ENCODE measurements at places on chromosomes 13 and 19.

DNA sequence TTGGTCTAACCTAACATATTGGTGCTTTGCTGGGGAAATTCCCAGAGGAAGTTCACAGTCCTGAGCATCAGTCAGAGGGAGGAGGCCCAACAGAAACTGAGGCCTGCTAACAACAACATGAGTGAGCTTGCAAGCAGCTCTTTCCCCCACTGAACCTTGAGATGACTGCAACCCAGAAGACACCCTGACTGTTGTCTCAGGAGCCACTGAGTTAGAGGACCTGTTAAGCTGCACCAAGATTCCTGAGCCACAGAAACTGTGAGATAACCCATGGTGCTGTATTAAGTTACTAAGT, 193.2 kb upstream of the UBL3 start:
- DNase-seq: no peak

DNA sequence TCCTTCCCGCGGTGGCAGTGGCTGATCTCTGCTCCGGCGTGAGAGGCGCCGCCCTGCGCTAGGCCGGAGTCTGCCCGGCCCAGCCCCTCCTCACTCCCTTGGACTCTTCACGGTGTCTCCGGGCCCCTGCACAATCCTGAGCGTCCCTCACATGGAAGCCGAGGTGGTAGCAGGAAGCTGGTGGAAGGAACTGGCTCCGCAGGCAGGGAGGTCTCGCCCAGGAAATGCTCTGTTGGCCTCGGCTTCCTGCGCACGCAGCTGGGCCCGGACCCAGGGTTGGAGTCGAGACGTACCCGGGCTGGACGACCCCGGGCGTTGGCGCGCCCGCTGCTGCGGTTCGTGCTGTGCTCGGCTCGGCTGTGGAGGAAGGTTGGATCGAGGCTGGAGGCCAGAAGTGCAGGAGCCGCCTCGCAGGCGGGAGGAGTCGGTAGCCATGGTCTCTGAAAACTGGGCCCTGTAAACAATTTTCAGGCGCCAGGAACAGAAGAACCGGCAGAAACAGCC, 46.3 kb downstream of the ZNF724 start:
- peak; percentile 40 for DNase-seq

DNA sequence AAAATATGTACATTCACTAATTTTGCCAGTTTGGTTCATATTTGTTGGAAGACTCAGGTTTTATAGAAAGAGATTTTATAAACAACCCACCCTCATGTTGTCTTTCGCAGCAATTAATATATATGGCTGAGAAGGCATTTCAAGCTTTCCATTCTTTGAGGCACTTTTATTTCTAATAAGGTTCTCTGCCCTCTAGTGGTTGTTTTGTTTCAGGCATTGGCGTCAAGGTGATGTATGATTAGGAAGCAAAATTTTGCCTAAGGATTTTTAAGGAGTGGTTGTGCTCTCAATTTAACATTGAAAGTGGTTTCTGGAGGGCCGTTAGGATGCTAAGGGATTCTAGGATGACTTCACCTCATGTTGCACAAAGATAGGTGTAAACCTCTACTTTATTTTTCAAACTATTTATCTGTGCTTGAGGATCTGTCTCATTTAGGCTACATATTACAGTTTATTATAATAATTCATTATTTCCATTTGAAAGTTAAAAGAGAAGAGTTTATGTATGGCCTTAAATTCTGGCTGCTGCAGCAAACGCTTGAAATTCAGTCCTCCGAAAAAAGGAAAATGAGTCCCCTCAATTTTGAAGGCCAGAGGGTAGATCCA, 35.9 kb downstream of the OXGR1 start:
- DNase-seq: no peak

DNA sequence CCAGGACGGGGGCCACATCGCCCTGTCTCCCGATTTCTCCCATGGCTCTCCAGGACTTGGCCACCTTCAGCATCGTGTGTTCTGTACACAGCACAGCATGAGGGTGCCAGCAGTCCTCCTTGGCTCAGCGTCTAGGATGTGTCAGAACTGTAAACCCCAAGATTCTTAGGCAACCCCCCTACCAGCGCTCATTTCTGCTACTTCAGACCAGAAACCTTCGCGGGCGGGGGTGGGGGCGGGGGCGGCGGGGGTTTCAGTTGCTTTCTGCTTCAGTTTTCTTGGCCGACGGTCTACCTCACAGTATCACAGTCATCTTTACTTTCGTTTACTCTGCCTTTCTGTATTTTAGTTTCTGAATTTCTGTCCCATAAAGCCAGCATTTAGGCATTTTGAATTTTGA, 82.4 kb downstream of the GGACT start:
- no peak for DNase-seq

GRCh38 chr13:101903890-101904289, 451.4 kb downstream of the ITGBL1 start:
- DNase-seq: no peak

DNA sequence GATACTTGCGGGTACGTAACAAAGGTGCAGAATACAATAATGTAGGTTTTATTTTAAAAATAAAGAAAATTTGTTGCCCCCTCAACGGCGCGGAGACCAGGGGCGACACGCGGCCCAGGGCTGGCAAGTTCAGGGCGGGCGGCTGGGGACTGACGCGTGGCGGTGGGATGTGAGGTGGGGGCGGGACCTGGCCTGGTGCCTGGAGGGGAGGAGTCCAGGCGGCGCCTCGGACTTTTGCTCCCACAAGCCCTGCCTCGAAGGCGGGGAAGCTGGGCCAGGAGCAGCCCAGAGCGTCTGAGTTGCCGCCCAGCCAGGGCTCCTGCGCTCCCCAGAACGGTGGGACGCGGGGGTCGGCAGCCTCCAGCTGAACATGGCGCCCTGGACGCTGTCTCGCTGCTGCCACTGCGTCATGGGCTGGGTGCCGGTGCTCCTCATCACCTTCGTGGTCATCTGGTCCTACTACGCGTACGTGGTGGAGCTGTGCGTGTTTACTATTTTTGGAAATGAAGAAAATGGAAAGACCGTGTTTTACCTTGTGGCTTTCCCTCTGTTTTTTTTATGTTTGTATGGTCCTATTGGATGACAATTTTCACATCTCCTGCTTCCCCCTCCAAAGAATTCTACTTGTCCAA, 1122.8 kb upstream of the ATXN8OS start:
- no peak for DNase-seq

GRCh38 chr19:40155749-40156265, 35.4 kb upstream of the MAP3K10 start:
- DNase-seq: no peak

DNA sequence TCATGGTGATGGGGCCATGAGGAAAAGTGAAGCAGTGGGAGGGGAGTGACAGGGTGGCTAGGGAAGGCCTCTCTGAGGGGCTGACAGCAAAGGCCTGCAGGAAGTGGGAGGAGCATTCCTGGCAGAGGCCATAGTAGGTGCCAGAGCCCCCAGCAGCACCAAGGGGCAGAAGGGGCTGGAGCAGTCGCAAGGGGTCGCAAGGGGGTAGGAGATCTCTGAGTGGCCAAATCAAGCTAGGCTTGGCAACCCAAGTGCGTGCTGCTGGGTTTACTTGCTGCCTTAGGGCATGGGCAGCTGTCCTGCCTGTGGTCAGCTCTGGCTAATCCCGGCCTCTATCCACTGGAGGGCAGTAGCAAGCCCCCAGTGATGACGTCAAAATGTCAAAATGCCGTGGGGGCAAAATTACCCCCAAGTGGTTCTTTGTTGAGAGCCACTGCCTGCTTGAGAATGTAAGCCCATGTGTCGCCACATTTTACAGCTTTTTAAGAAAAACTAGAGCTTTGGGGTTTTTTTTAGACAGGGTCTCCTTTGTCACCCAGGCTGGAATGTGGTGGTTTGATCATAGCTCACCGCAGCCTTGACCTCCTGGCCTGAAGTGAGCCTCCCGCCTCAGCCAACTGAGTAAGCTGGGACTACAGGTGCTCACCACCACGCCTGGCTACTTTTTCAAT, 11.8 kb downstream of the CCDC97 start:
- no peak for DNase-seq

GRCh38 chr19:38695317-38695683, 47.9 kb downstream of the ACTN4 start:
- no peak for DNase-seq

DNA sequence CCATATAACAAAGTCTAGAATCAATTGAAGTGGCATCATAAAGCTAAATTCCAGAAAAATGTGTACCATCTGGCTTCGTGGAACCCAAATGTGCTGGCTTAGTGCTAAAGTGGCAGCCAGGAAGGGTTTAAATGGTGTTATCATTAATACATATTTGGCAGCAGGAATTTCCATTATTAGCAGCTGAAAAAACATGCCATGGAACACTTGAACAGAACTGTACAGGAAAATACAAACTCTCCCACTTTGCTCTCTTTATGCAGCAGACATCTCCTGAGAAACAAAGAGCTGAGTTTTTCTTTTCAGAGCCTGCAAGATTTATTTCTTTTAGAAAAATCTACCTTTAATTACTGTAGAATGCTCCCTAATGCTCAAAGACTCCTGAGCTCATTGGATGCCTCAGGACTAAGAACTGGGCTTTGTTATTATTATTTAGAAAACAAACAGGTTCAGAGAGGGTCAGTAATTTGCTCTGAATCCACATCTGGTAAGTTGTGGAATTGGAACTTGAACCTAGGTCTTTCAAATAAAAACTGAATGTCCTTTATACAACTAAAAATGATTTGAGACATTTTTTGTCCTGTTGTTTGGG, 179.0 kb downstream of the LACC1 start:
- no peak for DNase-seq

DNA sequence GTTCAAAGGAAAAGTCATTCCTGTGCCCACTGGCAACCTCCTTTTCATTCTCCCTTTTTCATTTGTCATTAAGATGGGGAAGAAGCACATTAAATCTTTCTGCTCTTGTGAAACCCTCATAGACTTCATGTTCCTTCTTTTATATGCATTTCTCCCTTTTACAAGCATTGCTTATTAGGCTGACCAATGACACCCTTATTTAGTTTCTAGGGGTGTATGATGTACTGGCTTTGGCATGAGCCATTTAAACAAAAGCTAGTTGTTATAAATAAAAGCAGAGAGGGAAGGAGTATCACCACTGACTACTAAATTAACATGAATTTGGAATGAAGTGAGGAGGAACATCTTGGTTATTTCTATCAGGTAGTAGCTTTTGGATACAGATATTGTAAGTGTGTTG, 68.2 kb upstream of the PCDH9 start:
- no peak for DNase-seq

DNA sequence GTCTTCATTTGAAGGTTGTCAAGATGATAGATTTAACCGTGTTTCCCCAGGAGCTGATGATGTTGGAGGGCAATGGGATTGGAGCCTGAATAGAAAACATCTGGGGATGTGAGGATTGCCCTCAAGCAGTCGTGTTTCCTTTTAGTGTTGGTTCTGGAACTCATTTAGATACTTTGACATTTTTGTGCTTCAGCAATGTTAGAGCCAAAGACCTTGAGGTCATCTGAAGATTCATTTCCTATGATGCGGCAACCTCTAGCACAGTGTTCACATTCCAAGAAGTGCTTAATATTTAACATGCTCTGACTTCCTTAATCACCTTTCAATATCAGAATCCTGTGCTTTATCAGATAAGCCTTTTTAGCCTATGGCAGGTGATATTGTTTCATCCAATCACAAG, 82.7 kb downstream of the SLC10A2 start:
- no peak for DNase-seq

- DNase-seq: no peak
These were observed 2.3 kb downstream of the AMH start for GRCh38 chr19:2251106-2252054.

DNA sequence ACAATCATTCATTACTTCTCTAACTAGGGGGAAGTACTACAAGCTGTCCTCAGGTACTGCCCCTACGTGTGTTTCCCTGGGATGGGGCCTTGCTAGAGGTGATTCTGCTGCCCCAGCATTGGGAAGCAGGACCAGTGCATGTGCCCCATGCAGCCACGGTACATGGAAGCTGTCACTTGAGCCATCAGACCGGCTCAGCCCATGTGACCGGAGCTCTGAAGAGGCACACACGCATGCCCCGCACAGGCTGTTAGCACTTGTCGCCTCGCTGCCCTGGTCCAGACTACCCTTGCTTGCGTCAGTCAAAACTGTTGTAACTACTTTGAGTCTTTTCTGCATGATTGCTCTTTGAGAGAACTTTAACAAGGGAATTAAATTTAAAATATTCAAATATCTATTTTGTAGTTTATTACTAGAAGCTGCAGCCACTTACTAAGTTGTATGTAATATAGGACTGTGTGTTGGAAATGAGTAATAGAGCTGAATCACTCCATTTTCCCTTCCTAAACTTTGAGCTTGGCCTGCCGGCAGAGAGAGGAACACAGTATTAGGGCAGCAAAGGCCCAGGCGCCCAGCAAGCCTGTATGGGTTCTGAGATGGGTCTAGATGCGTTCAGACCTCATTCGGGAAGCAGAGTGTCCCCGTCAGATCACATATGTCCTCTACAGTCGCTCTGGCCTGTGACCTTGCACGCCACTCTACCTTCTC, 42.2 kb downstream of the DHRS12 start:
- no peak for DNase-seq

GRCh38 chr19:29834991-29835846, 23.4 kb downstream of the CCNE1 start:
- DNase-seq: no peak

- DNase-seq: no peak
These were observed 2.4 kb downstream of the LIN7B start for GRCh38 chr19:49116544-49116943.

DNA sequence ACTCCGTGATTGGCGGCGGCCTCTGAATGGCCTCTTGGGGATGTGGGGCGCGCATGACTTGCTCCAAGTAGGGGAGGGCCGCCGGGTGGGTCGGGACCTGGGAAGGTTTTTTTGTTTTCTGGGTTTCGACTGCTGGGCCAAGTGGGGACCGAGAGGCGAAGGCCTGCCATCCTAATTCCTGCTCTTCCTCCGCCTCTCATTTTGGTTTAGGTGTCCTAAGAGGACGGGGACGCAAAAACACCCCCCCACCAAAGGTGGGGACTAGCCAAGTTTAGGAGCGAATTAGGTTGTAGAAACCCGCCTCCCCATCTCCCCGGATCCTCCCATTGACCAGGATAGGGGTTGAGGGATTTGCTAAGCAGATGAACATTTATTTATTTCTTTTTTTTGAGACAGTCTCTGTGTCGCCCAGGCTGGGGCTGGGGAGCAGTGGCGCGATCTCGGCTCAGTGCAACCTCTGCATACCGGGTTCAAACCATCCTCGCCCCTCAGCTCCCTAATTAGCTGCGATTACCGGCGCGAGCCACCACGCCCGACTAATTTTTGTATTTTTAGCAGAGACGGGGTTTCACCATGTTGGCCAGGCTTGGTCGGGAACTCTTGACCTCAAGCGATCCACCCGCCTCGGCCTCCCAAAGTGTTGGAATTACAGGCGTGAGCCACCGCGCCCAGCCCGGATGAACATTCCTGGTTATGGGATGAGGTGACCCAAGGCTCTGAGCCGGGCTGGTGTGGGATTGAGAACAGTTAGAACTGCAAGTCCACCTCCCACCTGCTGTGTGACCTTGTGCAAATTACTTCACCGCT, 838 bp downstream of the PPP2R1A start:
- no peak for DNase-seq

DNA sequence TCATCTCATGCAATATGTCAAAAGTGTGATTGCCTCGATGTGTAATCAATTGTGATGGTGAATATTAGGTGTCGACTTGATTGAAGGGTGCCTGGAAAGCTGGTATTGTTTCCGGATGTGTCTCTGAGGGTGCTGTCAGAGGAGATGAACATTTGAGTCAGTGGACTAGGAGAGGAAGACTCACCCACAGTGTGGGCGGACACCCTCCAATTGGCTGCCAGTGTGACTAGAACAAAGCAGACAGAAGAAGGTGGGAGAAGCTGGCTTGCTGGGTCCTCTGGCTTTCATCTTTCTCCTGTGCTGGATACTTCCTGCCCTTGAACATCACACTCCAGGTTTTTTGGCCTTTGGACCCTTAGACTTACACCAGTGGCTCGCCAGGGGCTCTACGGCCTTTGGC, 15.5 kb upstream of the CABP5 start:
- no peak for DNase-seq

- peak; percentile 75 for DNase-seq
These were observed 16.2 kb downstream of the CCDC97 start for GRCh38 chr19:41325947-41326706.

Measured in right forelimb (tissue), 1 donor.